Panc1 (cell line): ENCODE measurements at places on chromosomes 11 and 22.

DNA sequence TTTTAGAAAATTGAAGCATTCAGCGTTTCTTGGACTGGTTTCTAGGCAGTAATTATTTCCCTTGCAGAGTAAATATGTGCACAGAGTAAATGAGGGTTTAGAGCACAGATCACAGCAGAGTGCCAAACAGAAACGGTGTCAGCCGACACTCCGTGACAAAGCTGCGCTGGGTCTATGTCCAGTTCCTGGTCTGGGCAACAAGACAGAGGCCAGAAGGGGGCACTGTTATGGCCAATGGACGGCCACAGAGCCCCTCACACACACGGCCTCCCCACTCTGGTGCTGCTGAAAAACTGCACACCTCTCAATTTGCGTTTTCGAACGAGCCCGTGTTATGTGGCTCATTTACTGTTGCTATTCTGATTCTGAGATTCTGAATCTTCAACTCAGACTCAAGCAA lies 180.7 kb downstream of the MPPED1 start:
- DNase-seq = no peak

DNA sequence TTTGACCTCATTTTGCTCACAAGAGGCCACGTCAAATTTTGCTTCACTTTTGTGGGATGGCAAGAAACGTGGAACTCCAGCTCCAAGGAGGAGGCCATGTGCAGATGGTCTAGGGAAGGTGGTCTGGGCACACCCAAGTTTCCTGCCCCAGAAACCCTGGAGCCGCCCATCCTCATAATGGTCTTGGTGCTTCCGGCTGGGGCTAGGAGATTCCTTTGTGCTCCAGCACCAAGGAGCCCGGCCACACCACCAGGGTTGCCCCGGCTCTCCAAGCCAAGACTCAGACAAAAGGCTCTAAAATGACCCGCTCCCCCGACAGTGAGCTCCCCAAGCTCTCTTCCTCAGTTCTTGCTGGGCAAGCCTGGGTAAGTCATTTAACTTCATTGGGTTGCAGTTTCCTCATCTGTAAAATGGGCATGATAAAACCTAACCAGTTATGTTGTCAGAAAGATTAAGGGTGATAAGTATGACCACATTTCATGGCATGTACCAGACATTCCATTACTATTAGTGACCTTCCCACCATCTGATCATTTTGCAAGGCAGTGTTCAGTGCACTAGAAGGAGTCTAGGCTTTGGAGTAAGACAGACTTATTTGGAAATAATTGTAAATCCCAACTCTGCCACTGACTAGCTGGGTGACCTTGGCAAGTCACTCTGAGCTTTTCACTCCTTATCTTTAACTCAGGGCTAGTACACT lies 23.3 kb downstream of the DKK3 start:
- DNase-seq = no peak

- DNase-seq = no peak
Observed at GRCh38 chr22:42619261-42620063, 4.8 kb upstream of the POLDIP3 start.

GRCh38 chr11:35330931-35331330 lies 88.4 kb downstream of the SLC1A2 start:
- no peak for DNase-seq

DNA sequence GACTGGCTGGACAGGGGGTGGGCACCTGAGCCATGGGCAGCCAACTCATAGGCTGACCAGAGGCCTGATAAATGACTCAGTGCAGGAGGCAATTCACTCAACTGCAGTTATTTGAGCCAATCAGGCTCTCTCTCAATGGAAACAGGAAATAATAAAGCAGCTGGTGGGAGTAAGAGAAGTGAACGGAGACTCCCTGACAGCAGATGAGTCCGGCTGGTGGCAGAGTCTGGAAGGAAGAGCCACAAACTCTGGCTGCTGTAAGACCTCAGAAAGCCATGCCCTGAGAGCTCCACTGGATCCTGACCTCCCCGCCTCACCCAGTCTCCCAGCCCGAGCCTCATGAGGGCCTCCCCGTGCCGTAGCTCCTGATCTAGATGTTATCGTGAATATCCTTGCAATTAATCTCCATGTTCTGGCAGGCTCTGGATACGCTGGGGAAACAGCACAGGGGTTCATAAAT lies 69.8 kb downstream of the TRIM29 start:
- DNase-seq = no peak

DNA sequence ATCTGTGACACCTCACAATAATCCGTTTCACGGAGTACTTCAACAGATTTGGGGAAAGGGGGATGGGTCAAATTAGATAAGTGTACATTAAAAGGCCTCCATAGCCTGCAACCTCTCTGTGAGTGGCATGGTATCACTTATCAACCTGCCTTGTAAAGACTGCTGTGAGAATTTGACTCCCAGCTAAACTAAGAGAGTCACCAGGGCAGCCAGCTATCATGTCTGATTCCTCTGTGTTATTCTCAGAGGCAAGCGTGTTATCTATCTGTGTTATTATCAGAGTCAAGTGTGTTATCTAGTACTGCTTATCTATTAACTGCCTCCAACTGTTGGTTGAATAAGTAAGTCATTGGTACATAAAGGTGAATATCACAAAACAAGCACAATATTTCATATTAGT lies 4.1 kb upstream of the FAM83F start:
- DNase-seq = no peak

GRCh38 chr11:2930704-2931419 lies 1.6 kb upstream of the PHLDA2 start:
- peak; percentile 82 for DNase-seq

GRCh38 chr11:74297484-74297883 lies 14.0 kb downstream of the P4HA3 start:
- no peak for DNase-seq

- DNase-seq = no peak
Observed at GRCh38 chr11:94910779-94911178, 62.6 kb downstream of the CWC15 start.

- no peak for DNase-seq
Observed at GRCh38 chr11:128528294-128528693, 59.1 kb downstream of the ETS1 start.

- DNase-seq = no peak
Observed at GRCh38 chr22:19497245-19497644, 17.5 kb downstream of the CDC45 start.

DNA sequence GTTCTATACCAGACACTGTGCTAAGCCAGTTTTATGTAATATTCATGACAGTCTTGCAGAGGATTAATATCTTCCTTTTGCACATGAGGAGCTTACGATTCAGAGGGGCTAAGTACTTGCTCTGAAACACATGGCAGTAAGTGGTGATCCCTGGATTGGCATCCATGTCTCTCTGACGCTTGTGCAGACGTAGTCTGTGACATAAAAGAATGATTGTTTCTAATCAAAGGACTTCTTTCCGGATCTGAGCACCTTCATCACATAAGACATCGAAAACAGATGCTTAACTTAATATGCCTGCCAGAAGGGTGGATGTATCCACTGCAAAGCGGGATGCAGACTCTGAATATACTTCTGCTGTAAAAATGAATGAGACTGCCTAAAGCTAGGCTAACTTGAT lies 74.8 kb downstream of the ARHGAP42 start:
- no peak for DNase-seq

DNA sequence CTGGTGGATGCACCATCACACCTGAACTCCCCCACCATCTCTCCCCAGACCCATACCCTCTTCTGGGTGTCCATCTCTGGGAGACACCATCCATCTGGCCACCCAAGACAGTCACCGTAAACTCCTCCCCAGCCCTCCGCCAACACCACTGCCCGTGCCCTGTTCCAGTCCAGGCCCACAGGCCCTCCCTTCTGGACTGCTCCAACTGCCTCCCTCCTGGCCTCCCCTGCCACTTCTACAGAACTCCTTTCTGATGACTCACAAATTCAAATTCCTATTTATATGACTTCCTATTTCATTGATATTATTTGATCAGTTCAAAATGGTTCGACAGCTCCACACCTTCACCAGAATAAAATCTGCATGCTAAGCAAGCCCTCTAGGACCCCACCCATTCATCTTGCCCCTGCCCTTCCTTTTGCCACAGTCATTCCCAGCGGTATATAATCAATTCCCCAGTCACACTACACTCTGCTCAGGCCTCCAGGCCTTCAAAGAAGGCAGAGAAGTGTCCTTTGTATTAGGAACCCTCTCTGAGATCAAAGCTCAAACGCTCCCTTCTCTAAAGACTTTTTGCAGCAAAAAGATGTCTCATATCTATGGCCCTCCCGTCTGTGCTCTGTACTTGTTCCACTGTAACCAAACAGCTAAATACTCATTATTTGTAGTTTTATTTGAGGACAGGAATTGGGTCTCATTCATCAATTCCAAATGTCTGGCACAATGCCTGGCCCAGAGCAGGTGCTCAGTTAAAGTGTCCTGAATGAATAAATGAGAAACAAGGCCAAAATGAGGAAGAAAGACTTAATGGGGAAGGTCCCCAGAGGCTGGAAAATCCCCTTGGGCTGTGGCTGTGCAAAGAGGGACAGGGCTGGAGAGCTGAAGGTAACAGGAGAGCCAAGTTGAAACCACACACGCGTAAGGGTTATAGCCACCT lies 29.0 kb downstream of the MYH9 start:
- no peak for DNase-seq

- DNase-seq = no peak
Observed at GRCh38 chr11:3157381-3158130, 7.6 kb downstream of the OSBPL5 start.

GRCh38 chr11:35953081-35953760 lies 9.4 kb downstream of the LDLRAD3 start:
- DNase-seq = no peak

- DNase-seq = no peak
Observed at GRCh38 chr11:47271961-47272661, 2.2 kb downstream of the MADD start.

- DNase-seq = no peak
Observed at GRCh38 chr11:123255909-123256308, 60.9 kb upstream of the CLMP start.

DNA sequence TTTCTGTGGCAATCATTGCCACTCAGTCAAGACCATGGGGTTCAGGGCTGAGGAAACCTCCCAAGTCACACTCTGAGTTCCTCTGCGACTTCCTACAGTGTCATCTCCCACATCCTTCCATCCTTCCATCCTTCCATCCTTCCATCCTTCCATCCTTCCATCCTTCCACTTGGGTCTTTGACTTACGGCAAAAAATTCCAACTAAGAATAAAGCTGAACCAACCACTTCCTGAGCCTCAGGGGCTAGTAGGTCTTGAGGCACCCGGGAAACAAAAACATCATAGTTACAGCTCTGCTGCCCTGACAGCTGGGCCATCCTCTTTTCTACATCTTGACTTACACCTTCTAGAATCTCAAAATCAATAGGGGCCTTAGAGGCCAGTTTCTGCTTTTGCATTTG lies 32.1 kb downstream of the EHF start:
- no peak for DNase-seq

GRCh38 chr22:23752750-23753149 lies 1.5 kb downstream of the VPREB3 start:
- no peak for DNase-seq

DNA sequence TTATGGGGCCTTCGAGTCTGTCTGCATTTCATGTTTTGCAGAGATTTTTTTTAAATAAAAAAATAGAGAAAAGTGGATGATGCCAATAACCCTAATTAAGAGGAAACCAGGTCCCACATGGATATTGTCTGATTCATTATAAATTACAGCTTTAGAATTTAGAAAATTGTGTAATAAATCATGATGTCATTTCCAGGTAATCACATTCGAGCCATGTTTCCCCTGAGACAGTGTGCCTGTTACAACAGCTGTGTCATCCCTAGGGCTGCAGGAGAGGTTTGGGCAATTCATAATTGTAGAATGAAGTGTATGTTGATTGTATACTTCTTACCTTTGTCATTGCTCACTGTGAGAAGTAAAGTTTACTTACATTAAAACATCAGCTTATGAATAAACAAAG lies 38.3 kb downstream of the NCAM1 start:
- no peak for DNase-seq

DNA sequence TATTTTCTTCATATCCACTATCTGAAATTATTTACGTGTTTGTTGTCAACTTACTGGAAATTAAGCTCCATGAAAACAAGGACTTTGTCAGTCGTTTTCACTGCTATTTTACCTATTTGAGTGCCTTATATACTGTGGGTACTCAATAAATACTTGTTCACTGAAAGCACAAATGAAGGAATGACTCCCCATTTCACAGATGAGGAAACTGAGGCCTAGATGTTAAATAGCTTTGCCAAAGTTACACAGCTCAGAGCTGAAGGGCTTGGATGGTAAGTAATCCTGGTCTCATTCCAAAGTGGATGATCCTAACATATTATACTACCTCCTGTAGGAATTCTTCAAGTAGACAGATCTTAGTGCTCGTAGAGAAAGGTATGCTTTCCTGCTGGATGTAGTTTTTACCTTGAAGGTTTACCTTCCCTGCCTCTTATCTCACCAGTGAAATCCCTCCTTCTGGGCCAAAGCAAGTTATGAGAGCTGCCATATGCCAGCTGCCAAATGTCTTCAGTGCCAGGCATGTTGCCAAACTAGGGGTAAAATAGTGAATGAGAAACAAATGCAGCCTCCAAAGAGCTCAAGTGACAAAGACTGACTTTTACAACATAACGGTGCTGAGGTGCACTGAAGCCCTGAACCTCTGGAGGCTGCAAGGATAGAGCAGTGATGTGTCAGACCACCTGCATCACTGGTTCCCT lies 129.7 kb downstream of the TRIM44 start:
- DNase-seq = no peak

- DNase-seq = no peak
Observed at GRCh38 chr11:12205330-12205729, 94.9 kb downstream of the MICAL2 start.

DNA sequence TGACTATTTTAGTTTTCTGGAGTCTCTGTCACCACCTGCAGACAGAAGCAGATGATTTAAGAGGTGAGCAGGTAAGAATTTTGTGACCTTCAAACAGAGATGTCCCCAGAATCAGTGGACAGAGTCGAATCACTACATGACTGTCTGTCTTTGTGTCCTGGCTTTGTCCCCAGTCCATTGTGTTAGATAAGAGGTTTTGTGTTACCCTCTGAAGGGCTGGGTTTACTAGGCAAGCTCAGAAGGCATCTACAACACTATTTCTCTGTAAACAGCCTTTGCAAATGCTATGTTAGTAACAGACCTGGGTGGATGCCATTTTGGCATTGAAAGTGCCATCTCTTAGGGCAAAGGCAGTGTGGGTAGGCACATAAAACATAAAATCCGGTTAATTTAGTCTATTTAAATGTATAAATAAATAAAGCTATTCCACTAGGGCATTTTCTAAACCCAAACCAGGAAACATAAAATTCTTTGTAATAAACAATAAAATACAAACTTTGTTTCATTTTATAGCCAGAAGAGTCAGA lies 40.3 kb upstream of the CADM1 start:
- DNase-seq = no peak

GRCh38 chr11:114091516-114092397 lies 32.2 kb downstream of the ZBTB16 start:
- no peak for DNase-seq

GRCh38 chr11:15723966-15724365 lies 609.2 kb downstream of the INSC start:
- no peak for DNase-seq

- no peak for DNase-seq
Observed at GRCh38 chr11:1560649-1561251, 11.3 kb downstream of the DUSP8 start.

DNA sequence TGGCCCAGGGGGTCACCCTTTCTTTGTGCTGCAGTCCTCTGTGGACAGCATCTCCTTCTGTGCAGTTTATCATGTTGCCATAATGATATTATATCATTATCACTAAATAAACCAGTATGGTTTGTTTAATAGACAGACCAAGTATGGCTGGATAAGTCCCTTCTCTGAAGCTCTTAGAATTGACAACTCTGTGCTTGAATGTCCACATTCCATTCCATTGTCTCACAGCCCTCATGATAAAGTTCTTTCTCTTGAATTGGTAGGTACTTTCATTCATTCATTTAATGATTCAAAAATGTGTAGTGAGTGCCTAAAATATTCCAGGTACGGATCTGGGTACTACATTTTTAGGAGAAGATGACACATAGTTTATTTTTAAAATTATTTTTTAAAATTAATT lies 7.8 kb downstream of the RPS6KA4 start:
- DNase-seq = no peak
